ENCODE measurements at places on chromosomes 12 and 14.

GRCh38 chr14:72598306-72598705 is 295.6 kb downstream of the DPF3 start:
- DNase-seq, result no peak

- no peak for DNase-seq
These were observed 1.4 kb downstream of the NIN start for GRCh38 chr14:50829489-50830043.

DNA sequence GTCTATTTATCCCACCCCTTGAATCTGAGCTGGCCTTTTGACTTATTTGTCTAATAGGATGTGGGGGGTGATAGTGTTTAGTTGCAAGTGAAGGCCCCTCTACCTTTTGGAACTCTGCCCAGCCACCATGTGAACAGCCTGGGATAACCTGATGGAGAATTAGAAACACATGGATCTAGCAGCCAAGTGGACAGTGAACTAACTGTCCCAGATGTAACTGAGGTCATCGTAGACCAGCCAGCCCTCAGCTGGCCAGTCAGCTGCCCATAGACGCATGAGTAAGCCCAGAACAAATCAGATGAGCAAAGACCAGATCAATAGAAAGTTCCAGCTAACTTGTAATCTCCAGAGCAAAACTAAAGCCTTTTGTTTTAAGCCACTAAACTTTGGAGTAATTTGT is 19.0 kb downstream of the KLRB1 start:
- no peak for DNase-seq

DNA sequence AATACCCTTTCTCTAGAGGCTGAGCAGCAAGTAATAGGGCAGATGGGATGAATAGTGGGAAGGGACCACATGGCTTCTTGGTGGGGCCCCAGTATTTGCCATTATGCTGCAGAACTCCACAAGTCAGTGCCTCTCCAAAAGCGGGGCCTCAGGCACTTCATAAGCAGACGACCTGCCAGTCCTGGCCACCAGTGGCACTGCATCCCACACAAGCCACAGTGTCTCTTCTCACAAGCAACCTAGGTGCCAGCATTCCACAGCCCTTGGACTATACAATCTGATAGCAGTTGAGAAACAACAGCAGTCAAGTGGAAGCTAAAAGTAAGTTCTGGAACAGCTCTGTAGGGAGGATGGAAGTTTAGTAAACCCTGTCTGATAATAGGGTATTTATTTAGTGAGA is 4.2 kb upstream of the SLC8A3 start:
- DNase-seq, result no peak

GRCh38 chr12:117514016-117514415 is 152.6 kb upstream of the NOS1 start:
- no peak for DNase-seq

GRCh38 chr14:26939755-26940154 is 341.9 kb upstream of the NOVA1 start:
- no peak for DNase-seq

DNA sequence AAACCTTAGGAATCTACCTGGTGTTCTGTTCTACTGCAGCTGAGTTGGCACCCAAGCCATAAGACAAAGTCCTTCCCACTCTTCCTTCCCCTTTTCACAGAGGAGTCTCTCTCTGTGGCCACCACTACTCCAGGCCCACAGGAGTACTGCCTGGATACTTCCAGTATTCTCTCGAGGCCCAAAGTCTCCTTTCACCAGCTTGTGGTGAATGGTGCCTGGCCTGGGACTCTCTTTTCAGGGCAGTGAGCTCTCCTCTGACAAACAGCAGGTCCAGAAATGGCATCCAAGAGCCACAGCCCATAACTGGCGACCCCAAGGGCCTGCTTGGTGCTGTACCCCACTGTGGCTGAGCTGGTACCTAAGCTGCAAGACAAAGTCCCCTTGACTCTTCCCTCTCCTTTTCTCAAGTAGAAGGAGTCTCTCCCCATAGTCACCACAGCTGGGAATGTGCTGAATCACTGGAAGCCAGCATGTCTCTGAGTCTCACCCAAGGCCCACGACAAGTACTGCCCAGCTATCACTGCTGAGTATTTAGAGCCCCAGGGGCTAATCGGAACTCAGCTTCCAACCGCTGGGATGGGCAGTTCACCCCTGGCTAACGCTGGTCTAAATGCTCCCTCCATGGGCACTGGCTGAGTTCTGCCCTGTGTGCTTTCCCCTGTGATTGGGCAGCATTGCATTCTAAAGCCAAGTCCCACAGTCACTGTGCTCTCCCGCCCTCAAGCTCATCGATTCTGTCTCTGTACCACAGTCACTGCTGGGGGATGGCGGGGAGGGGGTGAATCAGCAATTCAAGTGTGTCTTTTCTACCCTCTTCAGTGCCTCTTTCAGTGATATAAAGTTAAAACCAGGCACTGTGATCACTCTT is 6.1 kb downstream of the A2ML1 start:
- DNase-seq, result no peak

DNA sequence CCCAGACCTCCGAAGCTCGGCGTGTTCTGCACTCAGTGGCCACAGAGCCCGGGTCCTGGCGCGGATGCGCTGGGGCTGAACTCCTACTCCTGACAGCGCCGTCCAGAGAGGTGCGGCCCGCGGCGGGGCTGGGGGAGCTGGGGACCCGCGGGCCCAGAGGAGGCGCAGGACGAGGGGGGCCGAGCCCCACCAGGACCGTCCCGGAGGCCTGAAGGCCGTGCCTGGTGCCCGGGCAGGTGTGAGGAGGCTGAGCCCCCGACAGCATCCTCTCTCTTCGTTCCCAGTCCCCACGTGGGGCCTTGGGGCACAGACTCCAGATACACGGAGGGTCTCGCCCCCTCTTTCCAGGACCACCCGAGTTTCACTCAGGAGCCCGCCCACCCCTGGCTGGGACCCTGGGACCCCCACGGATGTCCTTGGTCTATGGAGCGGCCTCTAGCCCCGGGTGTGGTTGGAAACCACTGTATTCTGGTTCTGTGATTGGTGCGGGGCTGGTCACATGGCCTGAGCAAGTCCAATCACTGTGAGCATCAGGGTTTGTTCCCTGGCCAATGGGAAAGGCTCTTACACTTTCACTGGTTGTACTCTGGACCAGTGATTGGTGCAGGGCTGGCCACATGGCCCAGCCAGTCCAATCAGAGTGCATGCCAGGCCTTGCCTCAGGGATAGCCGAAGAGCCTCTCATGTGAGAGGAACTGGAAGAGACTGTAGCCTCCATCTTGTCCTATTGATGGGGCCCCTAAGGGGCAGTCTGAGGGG is 217.6 kb upstream of the SFSWAP start:
- DNase-seq, result no peak

DNA sequence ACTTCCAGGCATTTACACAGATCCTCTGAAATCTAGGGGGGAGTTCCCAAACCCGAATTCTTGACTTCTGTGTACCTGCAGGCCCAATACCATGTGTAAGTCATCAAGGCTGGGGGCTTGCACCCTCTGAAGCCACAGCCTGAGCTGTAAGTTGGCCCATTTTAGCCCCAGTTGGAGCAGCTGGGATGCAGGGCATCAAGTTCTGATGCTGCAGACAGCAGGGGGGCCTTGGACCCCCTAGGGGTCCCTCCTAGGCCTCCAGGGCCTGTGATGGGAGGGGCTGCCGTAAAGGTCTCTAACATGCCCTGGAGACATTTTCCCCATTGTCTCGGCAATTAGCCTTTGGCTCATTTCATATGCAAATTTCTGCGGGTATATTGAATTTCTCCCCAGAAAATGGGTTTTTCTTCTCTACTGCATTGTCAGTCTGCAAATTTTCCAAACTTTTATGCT is 59.5 kb downstream of the LRIG3 start:
- no peak for DNase-seq

DNA sequence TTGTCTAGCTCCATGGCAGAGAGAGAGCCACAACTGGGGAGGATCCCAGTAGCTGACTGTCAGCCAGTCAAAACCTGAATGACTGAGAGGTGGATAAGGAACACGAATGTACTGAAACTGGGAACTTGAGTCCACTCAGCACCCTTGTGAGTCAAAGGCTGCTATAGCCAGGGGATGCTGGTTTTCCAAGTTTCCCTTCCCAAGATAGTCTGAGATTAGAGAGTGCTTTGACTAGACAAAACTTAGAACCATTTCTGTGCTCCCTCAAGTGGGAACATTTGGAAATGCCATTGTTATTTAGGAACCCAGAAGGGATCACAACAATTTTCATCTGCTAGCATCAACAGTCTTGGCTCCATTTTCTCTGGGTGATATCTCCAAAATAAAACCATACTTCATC is 4.0 kb downstream of the PRKAG1 start:
- no peak for DNase-seq

DNA sequence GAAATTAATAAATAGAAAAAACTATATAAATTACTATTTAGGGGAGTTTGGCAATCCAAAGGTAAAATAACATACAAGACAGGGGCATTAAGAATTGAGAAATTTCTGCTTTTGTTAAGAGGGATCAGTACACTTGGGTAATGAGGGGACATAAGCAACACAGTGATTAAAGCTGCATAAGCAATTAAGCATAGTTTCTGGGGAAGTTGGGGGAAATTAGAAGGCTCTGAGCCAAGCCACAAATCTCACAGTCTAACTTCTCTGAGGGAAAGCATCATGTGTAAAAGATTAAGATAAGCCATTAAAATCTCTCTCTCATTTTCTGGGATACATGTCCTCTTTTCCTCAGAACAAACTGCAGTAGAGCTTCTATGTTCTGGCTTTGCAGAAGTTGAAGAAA is 533.9 kb upstream of the LRFN5 start:
- DNase-seq, result no peak

- DNase-seq, result no peak
These were observed 43.9 kb upstream of the SLC2A13 start for GRCh38 chr12:40149673-40150260.

- DNase-seq, result no peak
These were observed 27.2 kb downstream of the GLT8D2 start for GRCh38 chr12:104022786-104023185.

GRCh38 chr14:51018521-51018920 is 74.2 kb upstream of the PYGL start:
- DNase-seq, result no peak

- DNase-seq, result no peak
These were observed 17.7 kb downstream of the C12orf71 start for GRCh38 chr12:27064397-27065342.

GRCh38 chr14:95507701-95508103 is 8.7 kb downstream of the SYNE3 start:
- no peak for DNase-seq

GRCh38 chr14:22099942-22100763 is 426.5 kb upstream of the OR4E1 start:
- peak; percentile 73 for DNase-seq

DNA sequence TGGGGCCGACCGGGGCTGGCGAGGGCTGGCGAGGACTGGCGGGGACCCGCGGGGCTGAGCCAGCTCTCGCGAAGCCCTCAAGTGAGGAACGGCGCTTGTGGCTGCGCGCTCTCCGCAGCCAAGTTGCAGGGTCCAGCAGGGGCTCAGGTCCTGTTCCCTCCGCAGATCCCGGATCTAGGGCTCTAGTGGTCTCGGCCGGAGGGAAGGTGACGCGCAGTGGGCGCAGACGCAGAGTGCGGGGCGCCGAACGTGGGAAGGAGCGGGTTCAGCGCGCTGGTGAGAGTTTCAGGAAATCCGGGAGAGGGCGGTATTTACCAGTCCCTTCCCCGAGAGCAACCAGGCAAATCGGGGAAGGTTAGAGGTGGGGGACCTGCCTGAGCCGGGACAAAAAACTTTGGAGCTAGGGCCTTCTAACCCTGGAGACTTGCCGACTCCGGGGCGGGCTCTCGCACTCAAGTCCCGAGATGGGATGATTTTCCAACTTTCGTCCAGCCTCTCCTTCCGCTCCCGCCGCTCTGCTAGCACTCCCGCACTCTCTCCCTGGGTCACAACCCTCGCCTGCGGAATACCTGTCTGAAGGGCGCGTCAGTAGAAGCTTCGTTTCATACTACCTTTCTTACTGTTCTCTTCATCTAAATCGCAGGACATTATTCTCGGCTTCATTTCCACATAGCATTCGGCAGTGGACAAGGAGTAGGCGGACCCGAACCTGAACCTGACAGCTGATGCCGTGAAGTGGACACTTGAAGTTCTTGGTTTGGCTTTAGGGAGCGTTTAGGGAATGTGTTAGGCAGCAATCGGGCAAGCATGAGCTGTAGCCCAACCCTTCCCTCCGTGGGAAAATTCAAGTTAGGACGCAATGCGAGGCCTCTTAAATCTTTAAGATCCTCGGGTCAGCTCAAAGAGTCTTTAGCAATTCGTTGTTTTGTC is 13.6 kb upstream of the PAX9 start:
- DNase-seq, result no peak

DNA sequence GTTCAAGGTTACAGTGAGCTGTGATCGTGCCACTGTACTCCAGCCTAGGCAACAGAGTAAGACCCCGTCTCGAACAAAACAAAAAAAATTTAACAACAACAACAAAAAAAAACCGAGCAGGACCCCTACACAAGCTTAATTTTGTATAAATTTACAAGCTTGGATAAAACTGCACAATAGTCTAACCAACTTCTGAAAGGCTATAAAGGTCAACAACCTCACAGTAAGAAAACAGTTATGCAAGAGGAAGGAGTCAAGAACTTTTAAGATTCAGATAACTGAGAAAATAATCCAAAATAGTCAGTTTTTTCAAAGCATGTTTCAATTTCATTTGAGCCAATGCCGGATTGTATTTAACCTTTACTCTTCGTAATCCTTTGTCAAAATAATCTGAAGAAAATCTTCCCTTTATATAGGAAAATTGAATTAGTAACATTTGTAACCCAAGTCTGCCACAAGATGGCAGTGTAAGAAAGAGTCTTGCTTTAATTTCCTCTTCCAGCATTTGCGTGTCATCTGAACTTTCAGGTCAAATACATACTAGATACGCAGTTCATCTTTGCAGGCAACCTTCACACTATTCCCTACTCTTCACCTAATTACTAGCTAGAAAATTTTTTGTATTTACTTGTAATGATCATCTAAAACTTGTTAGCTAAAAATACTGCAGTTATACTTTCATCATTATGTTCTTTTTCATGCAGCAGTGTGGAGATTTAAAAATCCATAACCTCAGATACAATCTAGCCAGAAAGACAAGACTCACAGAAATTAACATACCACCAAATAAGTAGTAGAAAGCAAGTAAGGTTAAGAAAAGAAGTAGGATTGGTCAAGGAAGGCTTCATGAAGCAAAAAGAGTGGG is 5.8 kb downstream of the CCNB1IP1 start:
- peak; percentile 49 for DNase-seq

All from CD4-positive, alpha-beta T cell treated with Interleukin-17A for 4 hours (primary cell).